ENCODE measurements at places on chromosomes 2 and 18.

DNA sequence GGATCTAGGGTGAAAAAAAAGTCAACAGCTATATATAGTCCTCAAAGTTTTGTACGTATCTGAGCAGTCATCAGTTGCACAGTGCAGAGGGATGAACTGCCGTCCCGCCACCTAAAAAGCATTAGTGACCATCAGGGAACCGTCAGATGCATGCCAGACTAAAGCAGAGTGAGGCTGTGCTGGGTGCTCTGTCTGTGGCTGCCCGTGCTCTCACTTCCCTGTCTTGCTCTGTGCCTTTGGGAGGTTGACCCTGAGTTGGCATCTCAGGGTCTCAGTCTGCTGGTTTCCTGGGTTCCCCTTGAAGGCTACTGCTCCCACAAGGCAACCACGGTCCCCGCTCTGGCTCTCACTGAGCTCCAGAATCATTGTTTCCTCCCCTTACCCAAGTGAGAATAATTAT lies 11.1 kb downstream of the CLUL1 start:
- no peak for DNase-seq

DNA sequence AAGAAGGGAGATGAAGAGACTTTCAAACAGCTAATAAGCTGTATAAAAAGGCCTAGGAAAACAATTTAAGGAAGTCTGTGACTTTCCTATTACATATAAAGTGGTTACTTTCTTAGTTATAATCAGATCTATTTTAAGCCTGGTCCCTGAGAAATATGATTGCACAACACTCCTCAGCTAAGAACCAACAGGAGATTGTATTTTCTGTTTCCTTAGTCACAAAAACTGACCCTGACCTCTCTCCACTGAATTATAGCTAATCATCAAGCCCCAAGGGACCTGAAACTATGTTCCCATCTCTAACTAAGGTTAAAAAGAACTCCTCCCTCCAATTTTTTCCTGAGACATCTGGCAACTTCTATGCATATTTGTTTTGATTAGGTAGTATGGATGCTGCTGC lies 106.9 kb downstream of the ROCK1 start:
- DNase-seq = peak; percentile 68

DNA sequence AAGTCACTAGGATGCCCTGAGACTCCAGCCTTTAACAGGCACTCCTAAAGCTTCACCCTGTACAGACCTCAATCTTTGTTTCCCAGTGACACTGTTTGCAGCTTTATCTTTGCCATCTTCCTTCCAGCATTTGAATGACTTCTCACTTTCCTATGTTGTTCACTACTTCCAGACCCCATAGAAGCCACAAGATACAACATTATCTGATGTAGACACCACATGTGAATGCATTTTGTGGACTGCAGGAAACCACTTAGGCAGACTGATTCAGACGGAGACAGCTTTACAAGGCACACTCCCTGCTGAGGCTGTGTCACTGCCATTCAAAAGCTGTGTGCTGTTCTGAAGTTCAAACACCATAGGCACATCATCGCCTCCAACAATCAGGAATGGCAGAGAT lies 67.3 kb upstream of the SPATS2L start:
- no peak for DNase-seq

DNA sequence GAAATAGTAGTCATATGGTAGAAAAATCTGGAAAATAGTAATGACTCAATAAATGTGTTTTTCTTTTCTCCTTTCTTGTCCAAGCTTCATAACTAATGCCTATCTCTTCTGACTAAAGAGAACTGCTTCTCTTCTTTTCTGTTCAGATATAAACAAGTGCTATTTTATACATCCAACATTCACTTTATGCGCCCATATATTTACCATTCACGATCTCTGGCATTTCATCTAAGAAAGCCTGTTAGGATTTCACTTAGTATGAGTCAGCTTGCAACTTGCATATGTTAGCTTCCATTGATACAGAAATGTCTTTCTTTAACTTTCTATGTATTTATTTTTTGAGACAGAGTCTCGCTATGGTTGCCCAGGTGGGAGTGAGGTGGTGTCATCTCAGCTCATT lies 224.9 kb downstream of the VAPA start:
- DNase-seq = no peak

DNA sequence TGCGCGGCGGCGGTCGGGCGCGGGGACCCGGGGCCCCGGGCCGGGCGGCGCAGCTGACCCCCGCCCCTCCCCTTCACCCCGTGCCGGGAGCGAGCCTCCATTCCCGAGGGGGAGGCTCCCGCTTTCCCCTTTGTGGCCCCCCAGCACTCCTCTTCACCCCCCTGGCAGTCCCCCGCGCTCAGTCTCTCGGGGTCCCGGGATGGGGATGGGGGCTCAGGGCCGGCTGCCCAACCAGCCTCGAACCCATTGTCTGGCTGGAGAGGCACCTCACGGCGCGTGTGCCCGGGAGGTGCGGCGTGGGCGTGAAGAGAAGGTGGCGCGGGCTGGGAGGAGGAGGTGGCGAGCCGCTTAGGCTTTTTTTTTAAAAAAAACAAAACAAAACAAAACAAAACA lies 748 bp downstream of the FMNL2 start:
- DNase-seq = peak; percentile 58

DNA sequence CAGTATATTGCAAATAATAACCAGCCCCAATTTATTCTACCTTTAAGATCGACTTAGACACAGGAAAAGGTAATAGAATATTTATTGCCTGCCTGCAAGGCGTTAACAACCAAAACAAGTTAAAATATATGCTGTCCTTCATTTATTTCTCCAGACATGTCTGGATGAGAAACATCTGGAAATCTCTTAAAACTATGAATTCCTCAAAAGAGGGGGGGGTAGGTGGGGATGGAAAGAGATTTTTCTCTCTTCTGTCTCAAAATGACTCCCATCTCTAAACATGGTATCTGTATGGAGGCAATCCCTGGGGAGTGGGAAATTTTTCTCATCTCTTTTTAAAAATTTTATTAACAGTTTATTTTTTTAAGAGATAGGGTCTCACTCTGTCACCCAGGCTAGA lies 113.0 kb downstream of the CDH2 start:
- DNase-seq = no peak

DNA sequence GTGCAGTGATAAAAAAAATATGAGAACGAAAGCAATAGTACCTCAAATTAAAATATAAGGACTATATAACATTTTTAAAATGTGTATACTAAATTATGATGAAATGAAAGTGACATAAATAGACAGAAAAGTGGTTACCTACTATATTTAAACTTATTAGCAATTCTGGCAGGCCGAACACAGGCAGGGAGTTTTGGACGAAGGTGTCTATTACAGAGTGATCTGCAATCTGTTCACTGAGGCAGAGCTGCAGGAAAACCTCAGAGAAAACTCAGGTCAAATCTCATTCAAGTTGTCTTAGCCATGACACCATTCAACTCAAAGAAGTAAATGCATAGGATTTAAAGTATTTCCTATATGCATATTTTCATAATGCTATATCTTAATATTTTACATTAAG lies 274.8 kb upstream of the GULP1 start:
- DNase-seq = no peak

- no peak for DNase-seq
Observed at GRCh38 chr2:68418855-68419254, 48.2 kb downstream of the FBXO48 start.

- peak; percentile 82 for DNase-seq
Observed at GRCh38 chr2:156334496-156335478, 2.3 kb upstream of the NR4A2 start.

DNA sequence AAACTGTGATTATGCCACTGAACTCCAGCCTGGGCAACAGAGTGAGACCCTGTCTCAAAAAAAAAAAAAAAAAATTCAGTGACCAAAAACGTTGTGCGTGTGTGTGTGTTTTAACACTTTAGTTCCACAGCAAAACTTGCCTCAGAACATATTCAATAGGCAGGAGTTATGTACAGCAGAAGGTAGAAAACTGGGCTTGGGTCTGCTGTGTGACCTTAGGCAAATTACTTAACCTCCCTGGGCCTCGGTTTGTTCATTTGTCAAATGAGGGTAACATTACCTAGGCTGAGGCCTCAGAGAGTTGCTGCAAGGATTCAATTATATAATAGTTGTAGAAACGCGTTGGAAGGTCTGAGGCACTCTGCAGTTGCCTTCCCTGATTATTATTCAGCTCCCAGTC lies 10.3 kb upstream of the SCG2 start:
- DNase-seq = no peak

GRCh38 chr2:27909901-27910300 lies 19.4 kb downstream of the BABAM2 start:
- DNase-seq = no peak

DNA sequence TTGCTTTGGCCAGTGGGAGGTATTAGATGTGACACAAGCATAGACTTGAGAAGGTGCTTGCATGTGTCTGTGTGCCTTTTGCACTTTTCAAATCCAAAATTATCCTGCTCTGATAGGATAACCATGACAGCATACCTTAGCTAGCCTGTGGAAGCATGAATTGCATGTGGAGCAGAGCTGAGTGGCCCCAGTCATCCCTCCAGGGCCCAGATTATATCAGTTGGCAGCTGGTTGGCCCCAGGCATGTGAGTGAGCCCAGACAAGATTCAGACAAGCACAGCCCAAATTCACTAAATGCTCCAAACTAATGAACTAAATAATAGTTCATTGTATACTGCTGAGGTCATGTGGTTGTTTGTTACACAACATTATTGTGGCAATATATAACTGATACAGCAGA lies 18.8 kb downstream of the TACR1 start:
- DNase-seq = peak; percentile 10

DNA sequence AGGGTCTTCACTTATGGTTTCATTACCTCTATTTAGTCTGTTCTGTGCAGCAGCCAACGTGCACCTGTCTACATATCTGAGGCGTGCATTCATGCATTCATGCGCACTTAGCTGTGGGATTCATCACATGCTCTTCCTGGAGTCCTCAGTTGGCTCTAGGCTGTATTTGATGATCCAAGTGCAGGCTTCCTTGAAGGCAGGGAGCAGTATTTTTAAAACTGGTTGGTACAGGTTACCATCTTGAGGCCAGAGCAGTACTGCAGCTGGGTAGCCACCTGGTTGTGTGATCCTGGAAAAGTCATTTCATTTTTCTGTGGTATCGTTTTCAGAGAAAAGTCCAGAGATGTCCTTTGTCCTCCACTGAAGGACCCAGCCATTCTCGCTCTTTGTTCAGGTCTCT lies 109.8 kb downstream of the EN1 start:
- DNase-seq = no peak

GRCh38 chr2:32947484-32948143 lies 861 bp downstream of the LTBP1 start:
- DNase-seq = peak; percentile 22

GRCh38 chr2:205058409-205058808 lies 513.1 kb downstream of the PARD3B start:
- DNase-seq = no peak

- no peak for DNase-seq
Observed at GRCh38 chr2:224032283-224032682, 6.8 kb downstream of the SERPINE2 start.

DNA sequence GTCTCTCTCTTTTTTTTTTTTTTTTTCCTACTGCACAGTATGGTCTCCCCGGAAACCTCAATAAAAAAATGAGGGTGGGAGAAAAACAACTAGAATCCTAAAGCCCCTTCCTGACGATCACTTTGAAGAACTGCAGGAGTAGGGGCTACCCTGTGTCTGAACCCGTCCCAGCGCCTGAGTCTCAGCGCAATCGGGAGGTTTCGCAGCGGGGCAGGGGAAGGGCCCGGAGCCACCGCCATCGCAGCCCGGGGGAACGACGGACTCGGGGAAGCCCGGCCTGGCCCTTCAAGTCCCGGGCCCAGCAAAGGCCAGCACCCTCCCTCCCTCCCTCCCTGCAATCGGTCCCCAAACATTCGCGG lies 411 bp downstream of the NARS1 start:
- DNase-seq = peak; percentile 41

DNA sequence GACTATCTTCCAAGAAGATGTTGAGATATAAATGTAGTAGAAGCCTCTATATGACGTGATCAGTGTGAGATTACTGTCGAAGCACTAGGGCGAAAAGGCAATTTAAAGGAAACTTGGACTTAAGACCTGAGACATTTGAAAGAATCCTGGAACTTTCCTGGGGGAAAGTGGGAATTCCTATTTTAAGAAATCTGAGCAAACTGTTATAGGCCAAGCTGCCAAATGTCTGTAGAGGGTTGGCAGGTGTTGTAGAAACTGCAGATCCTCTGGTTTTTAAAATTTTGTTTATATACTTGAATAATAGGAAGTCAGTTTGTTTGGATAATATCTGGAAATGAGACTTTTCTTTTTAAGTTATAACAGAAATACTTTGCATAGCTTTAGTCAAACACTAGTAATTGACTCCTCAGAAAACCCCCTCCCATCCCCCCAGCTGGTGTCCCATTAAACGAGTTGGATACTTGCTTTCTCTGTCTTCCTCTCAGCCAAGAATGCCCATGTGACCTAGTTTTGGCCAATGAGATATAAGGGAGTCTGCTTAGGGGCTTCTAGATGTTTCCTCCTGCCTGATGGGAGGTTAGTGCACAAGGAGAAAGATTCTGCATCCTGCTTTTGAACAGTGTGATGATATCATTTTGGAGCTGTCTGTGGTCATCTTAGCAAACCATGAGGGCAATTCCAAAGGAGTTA lies 61.2 kb downstream of the MOGAT1 start:
- no peak for DNase-seq

GRCh38 chr2:102000813-102001766 lies 9.3 kb downstream of the IL1R2 start:
- DNase-seq = no peak

GRCh38 chr2:71120195-71120594 lies 9.8 kb downstream of the MCEE start:
- DNase-seq = no peak

DNA sequence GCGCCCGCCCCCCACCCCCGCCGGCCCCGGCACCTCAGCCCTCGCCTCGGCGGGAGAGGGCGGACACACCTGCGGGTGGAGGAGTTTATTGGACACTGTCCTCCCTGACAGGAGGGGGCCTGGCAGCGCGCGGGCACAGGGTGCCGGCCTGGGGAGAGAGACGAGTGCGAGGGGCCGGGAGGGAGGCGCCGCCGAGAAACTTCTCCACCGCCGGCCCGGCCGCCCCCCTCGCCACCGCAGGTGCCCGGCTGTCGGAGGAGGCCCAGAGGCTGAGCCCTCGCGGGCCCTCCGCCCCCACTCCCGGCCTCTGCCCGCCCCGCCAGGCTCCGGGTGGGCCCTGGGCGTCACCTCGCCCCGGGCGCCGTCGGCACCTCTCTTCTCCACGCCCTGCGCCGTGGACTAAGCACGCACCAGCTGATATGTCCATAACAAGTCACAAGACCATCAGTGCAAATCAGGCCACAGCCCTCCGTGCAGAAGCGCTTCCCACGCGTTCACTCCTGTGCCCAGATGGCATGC lies 311.3 kb downstream of the CELF4 start:
- DNase-seq = no peak

DNA sequence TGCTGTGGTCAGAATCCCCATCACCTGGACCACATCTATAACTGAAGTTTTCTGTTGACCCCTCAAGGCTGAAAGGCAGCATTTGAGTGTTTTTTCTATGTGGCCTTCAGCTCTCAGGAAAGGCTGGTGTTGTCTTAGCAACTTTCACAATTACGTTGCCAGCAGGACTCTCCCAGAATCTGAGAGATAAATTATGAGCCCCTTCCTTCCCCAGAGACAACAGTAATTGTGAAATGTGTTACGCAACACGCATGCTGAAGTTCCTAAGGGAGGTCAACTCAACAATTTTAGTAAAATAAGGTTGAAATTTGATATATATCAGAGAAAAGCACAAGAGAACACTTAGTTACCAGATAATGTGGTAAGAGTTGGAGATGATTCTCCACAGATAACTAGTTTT lies 216.5 kb upstream of the SLC8A1 start:
- no peak for DNase-seq
